Glutamatergic neuron (in vitro differentiated cells): ENCODE measurements at places on chromosomes 16 and 17. TPM values are rescaled to one million over a fixed set of nuclear protein-coding genes. Genes with fewer than 3 reads are reported as not detected.

HS3ST2 gene
- 32.5 TPM for total RNA-seq

WSB1 gene
- total RNA-seq = 633 TPM

- H3K36me3 ChIP-seq = no peaks in the 10 kb centered on the region
- peaks cover 42% of the 10 kb centered on the region for H3K4me1 ChIP-seq
- no peak for DNase-seq
- H3K27ac ChIP-seq = no peak overlapping the region
Observed at GRCh38 chr16:85064186-85064585, 36.6 kb downstream of the KIAA0513 start.

GRCh38 chr17:46901291-46901690 lies 21.7 kb upstream of the GOSR2 start:
- H3K4me1 ChIP-seq = no peaks in the 10 kb centered on the region
- DNase-seq = no peak
- peaks cover 5% of the 10 kb centered on the region for H3K27me3 ChIP-seq
- no peak overlapping the region for H3K4me3 ChIP-seq
- H3K27ac ChIP-seq = no peak overlapping the region

DNA sequence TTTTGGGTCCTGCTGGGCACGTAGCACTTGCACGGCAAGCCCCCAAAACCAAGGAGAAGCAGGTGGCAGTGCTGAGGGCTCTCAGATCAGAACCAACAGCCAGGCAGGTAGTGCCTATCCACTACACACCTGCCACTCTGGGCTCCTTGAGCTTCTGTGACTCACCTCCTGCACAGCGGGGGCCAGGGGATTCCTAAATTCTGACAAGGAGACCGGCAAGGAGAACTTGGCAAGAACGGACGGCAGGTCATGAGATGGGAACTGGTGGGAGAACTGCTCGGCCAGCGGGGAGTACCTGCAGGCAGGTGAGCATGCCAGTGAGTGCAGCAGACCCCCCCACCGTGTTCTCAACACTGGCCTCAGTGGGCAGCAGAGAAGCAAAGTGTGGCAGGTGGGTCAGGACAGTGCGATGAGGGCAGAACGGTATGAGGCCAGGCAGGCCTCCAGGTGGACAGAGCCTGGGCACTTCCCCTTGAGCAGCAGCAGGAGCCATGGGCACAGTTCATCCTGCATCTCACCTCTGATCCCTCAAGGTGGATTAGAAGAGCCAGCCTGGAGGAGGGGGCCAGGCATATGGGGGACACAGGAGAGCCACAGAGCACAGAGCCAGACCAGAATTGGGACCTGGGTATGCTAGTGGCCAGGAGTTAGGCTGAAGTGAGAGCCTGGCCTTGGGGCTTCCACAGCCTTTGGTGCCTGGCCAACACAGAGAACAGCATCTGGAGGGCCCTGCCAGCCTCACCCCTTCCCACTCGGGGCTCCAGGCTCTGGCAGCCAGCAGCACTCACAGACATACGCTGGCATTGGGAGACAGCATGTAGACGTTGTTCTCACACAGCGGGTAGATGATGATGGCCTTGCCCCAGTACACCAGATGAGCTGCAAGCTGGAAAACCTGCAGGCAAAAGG lies 14.7 kb downstream of the MPG start:
- no peak overlapping the region for H3K27ac ChIP-seq
- H3K27me3 ChIP-seq = peaks cover 4% of the 10 kb centered on the region
- peaks cover under 1% of the 10 kb centered on the region for H3K4me1 ChIP-seq
- no peak for DNase-seq

- no peaks in the 10 kb centered on the region for H3K27me3 ChIP-seq
- H3K4me3 ChIP-seq = no peak overlapping the region
- H3K36me3 ChIP-seq = no peaks in the 10 kb centered on the region
- no peak for DNase-seq
- H3K4me1 ChIP-seq = no peaks in the 10 kb centered on the region
- H3K27ac ChIP-seq = peak overlapping the region; percentile 38
Observed at GRCh38 chr17:44677136-44677535, 12.4 kb downstream of the CCDC43 start.

- peaks cover 2% of the 10 kb centered on the region for H3K4me1 ChIP-seq
- no peak overlapping the region for H3K4me3 ChIP-seq
- H3K27me3 ChIP-seq = no peaks in the 10 kb centered on the region
- DNase-seq = no peak
Observed at GRCh38 chr16:62870554-62870953, 834.3 kb upstream of the CDH8 start.

GRCh38 chr16:49781401-49781800 lies 74.5 kb downstream of the ZNF423 start:
- DNase-seq = no peak
- H3K36me3 ChIP-seq = no peaks in the 10 kb centered on the region
- no peak overlapping the region for H3K4me3 ChIP-seq
- peaks cover 29% of the 10 kb centered on the region for H3K4me1 ChIP-seq
- no peak overlapping the region for H3K27ac ChIP-seq
- H3K27me3 ChIP-seq = peaks cover 12% of the 10 kb centered on the region

DNA sequence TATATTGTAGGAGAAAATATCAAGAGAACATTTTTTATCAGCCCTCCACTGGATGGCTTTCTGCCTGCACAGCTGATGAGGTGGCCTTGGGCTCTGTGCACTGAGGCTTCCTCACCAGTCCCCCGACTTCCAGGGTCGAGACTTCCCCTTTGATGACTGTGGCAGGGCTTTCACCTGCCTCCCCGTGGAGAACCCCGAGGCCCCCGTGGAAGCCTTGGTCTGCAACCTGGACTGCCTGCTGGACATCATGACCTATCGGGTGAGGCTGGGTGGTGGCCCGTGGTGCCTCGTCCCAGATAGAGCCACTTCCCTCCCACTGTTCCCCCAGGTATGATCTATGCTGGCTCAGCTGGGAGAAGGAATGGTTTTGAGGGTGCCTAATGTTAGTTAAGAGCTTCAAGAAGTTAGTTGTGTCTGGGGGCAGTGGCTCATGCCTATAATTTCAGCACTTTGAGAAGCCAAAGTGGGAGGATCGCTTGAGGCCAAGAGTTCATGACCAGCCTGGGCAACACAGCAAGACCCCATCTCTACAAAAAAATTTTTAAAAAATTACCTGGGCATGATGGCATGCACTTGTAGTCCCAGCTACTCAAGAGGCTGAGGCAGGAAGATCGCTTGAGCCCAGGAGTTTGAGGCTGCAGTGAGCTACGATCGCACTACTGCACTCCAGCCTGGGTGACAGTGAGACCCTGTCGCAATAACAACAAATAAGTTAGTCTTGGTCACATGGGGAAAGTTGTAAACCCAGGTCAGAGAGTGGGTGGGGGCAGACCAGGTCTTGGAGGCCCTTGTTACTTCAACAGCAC lies 11.8 kb downstream of the FCSK start:
- DNase-seq = no peak
- no peak overlapping the region for H3K27ac ChIP-seq
- H3K27me3 ChIP-seq = peaks cover 9% of the 10 kb centered on the region
- H3K36me3 ChIP-seq = no peaks in the 10 kb centered on the region

- H3K4me3 ChIP-seq = no peak overlapping the region
- peaks cover 4% of the 10 kb centered on the region for H3K4me1 ChIP-seq
- peaks cover 3% of the 10 kb centered on the region for H3K27me3 ChIP-seq
- no peak overlapping the region for H3K27ac ChIP-seq
Observed at GRCh38 chr16:55297062-55297909, 26.7 kb upstream of the IRX6 start.

KCNJ2 gene
- total RNA-seq = 1.3 TPM

MRPL28 gene
- total RNA-seq = 69.6 TPM

DNA sequence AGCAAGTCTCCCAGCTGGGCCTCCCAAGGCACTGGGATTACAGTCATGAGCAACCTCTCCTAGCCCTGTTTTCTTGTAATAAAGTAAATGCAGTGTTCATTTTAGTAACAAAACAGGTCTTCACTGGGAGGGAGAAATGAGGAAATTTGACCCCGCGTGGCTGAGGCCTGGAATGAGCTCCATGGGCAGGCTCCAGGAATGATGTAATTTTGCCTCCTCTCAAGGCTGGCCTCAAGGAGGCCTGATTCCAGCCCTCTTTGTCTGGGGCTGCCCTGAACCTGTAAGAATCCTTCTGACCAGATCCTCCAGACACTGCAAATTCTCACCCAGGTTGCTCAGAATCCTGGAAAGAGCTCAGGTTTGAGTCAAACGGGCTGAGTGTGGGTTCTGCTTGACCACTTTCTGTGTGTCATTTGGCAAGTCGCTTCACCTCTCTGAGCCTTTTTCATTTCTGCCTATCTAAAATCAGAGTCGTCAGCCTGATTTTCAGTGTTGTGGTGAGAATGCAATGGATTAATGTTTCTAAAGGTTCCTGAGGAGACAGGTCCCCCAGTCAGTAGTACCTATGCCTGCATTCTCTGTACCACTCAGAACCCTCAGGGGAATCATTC lies 57.1 kb downstream of the RAB11FIP4 start:
- H3K27me3 ChIP-seq = peaks cover 4% of the 10 kb centered on the region
- no peak for DNase-seq
- H3K36me3 ChIP-seq = no peaks in the 10 kb centered on the region
- no peak overlapping the region for H3K4me3 ChIP-seq

DNA sequence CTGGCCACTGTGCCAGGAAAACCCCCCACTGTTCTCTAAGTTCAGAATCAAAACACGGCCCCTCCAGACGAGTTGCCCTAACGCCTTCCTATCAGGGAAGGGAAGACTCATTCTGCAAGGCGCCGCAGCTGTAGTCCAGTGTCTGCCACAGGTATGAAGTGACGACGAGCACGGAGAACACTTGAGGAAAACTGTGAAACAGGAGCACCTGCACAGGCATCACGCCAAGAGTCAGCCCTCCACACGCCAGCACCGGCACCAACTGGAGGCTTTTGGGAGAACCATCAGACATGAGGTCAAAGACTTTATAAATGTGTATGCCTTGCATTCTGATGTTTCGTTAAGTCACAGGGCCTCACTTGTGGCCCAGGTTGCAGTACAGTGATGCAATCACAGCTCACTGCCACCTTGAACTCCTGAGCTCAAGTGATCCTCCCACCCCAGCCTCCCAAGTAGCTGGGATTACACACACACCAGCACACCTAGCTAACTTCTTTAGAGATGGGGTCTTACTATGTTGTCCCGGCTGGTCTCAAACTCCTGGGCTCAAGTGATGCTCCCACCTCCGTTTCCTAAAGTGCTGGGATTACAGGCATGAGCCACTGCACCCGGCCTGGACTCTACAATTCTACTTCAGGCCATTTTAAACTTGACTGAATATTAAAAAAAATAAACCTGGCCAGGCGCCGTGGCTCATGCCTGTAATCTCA lies 22.9 kb downstream of the KLHDC4 start:
- H3K27ac ChIP-seq = no peak overlapping the region
- no peak overlapping the region for H3K4me3 ChIP-seq
- peaks cover 10% of the 10 kb centered on the region for H3K36me3 ChIP-seq
- peaks cover 7% of the 10 kb centered on the region for H3K4me1 ChIP-seq
- DNase-seq = no peak

SPNS3 gene
- not detected for total RNA-seq

TSPAN10 gene
- total RNA-seq = not detected

GRCh38 chr17:31584438-31585279 lies 193.2 kb downstream of the RAB11FIP4 start:
- no peaks in the 10 kb centered on the region for H3K36me3 ChIP-seq
- H3K27me3 ChIP-seq = peaks cover 1% of the 10 kb centered on the region
- no peak overlapping the region for H3K4me3 ChIP-seq
- DNase-seq = no peak
- no peak overlapping the region for H3K27ac ChIP-seq

GRCh38 chr17:59892251-59892923 lies 356 bp downstream of the TUBD1 start:
- peaks cover 5% of the 10 kb centered on the region for H3K4me1 ChIP-seq
- peak overlapping the region; percentile 96 for H3K4me3 ChIP-seq
- H3K27ac ChIP-seq = peak overlapping the region; percentile 98
- DNase-seq = no peak

DNA sequence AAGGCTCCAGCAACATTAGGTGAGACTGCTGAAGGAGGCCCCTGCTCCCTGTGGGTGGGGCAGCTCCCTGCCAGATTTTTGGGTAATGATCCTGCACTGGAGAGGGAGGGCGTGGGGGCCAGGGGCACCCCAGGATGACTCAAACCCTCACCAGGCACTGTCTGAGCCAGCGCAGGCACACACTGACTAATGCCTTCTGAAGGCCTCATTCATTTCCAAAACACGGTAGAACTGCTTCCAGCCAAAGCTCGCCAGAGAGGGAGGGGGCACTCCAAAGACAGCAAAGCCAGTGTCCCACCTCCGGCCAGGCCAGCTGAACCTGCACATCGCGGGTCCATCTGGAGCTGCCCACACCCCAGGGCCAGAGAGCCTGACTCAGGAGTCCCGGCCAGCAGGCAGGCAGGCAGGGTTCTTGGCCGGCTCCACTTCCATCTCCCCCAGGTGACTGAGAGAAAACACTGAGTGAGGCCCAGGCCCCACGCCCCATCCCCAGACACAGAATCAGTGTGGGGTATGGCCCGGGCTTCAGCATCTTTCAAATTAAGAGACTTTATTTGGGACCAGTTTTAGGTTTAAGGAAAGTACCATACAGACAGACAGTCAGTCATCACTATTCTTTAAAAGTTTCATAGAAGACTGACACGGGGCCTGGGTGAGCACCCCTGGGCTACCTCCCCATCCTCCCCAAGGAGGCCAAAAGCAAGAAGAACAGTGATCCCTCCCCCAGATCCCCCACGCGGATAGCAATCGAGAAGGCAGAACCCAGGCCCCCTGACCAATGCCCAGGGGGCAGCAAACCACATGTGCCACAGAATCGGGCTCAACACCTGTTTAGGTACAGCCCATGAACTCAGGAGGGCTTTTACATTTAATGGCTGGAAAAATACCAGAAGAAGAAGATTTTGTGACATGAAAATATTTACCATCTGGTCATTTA lies 2.3 kb downstream of the PIEZO1 start:
- peak overlapping the region; percentile 11 for H3K4me3 ChIP-seq
- peaks cover 19% of the 10 kb centered on the region for H3K4me1 ChIP-seq
- H3K27ac ChIP-seq = no peak overlapping the region
- no peaks in the 10 kb centered on the region for H3K36me3 ChIP-seq
- peak; percentile 12 for DNase-seq

RTN4RL1 gene
- 50.3 TPM for total RNA-seq

GRCh38 chr17:19348081-19348650 lies 14.4 kb downstream of the B9D1 start:
- peaks cover 6% of the 10 kb centered on the region for H3K27me3 ChIP-seq
- H3K27ac ChIP-seq = no peak overlapping the region
- peaks cover 7% of the 10 kb centered on the region for H3K4me1 ChIP-seq

- H3K27me3 ChIP-seq = no peaks in the 10 kb centered on the region
- H3K36me3 ChIP-seq = no peaks in the 10 kb centered on the region
- no peaks in the 10 kb centered on the region for H3K4me1 ChIP-seq
- no peak overlapping the region for H3K27ac ChIP-seq
- H3K4me3 ChIP-seq = no peak overlapping the region
Observed at GRCh38 chr17:33385713-33386112, 92.6 kb upstream of the ASIC2 start.

RAB11FIP4 gene
- 103 TPM for total RNA-seq

- H3K4me3 ChIP-seq = no peak overlapping the region
- H3K27me3 ChIP-seq = peaks cover 19% of the 10 kb centered on the region
- H3K4me1 ChIP-seq = peaks cover 30% of the 10 kb centered on the region
- no peaks in the 10 kb centered on the region for H3K36me3 ChIP-seq
Observed at GRCh38 chr17:16489431-16489830, 2.6 kb downstream of the LRRC75A start.

DNA sequence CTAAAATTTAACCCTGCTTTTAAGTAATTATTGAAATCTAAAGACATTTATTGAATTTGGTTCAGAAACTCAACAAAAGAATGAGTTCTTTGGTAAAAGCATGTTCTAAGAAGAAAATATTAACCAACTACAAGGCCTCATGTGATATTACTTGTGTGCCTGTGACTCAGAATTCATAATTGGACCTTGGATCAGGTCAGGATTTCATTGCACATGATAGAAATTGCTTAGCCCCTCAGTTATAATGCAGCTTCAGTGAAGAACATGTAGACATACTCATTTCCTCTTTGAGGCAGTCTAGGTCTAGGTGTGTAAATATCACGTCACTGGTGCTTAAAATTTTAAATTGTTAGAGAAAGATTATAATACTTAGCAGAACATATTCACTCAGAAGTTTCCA lies 410.0 kb upstream of the SOX9 start:
- H3K27me3 ChIP-seq = no peaks in the 10 kb centered on the region
- no peaks in the 10 kb centered on the region for H3K36me3 ChIP-seq
- H3K4me3 ChIP-seq = no peak overlapping the region
- no peak overlapping the region for H3K27ac ChIP-seq
